Stimulated activated CD4-positive, alpha-beta T cell treated with anti-CD3 and anti-CD28 coated beads, Interleukin-1b, Interleukin-23, amount 100 ng/mL, for 1 hour (primary cell): ENCODE measurements at places on chromosomes 3 and 15.

GRCh38 chr3:3353153-3353552 lies 173.7 kb upstream of the CRBN start:
- DNase-seq: no peak

- no peak for DNase-seq
These were observed 28.6 kb upstream of the CEMIP start for GRCh38 chr15:80750575-80750974.

GRCh38 chr3:154981201-154981600 lies 98.9 kb upstream of the MME start:
- DNase-seq: no peak

DNA sequence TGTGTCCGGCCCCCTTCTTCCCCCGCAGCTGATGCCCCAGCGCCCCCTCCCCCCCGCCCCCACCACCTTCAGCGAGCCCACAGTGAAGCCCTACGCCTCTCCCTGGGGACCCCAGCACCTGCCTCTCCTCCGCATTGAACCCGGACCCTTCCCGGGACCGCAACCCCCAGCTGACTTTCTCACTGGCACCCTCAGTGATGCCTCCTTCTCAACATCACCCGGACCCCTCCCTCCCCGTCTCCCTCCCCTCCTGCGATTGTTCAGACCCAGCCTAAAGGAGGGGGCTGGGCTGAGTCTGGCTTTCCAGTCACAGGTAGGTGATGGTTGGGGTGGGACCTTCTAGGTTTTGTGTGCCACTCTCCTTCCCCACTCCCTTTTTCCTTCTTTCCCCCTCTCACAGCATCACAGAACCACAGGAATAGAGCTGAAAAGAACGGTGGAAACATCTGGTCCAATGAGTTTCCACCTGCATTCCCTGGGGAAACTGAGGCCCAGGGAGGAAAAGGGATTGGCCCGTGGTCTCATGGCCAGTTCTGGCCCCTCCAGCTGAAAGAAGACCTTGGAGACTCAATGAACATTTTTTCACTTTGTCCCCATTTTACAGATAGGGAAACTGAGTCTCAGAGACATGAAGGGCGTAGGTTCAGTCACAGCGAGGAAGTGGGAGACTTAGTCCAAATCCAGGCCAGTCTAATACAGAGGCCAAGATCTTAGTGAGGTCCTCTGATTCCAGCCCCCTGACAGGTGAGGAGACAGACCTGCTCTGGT lies 828 bp downstream of the CAND2 start:
- no peak for DNase-seq

GRCh38 chr15:59251001-59251845 lies 44.6 kb downstream of the LDHAL6B start:
- DNase-seq: no peak

DNA sequence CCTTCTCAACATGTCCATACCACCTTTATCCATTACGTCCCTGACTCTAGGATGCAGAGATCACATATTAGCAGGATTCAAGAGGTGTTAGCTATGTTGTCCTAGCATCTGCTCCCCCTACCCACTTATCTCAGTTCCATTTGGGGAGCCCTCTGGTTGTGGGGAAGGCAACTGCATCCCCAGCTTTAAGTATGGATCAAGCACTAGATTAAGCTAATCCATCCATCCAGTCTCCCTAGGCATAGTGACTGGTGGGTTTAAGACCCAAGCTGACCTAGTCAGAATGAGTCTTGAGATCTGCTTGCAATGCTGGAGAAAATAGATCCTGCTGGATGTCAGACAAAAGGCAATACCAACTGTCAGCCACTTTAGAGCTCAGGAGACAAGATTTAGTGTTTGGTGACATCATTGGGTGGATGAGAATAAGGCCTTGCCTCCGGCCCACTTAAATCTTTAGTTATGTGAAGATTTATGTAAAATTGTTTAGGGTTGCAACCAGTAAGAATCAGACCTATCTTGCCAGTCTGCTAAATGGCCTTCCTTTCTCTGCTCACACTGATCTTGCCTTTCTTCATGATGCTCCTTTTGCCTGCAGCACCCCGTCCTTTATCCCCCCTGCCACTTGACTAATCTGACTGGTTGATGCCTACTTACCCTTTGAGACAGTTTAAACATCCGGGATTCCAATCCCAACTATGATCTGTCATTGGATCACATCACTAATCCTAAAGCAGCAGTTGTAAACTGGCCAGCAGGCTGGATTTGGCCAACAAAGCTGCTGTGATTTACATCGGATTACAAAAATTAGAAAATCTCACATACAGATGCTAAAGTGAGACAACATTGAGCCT lies 2.1 kb upstream of the ISY1 start:
- DNase-seq: no peak

GRCh38 chr15:68330901-68331300 lies 53.4 kb downstream of the FEM1B start:
- no peak for DNase-seq

- no peak for DNase-seq
These were observed 72.2 kb downstream of the ADCY5 start for GRCh38 chr3:123376451-123377242.

DNA sequence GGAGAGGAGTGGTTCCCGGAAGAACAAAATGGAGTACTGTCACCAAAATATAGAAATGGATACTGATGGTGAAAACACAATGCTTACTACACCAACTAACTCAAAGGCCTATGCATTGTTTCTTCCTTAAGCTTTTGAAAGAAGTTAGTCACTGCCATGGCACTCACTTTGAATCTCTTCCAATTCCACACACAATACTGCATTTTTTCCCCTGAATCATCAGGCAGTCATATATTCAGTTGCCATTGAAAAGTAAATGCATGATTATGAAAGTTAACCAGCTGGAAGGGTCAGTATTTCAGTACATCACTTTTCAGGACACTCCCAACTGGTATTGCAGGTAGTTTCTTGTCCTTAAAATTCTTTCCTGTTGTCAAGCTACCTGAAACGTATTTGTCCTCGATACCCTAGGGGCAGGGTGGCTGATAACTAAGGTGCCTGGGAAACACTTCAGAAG lies 9.0 kb upstream of the LRRFIP2 start:
- no peak for DNase-seq

- no peak for DNase-seq
These were observed 30.0 kb downstream of the UBE2E1 start for GRCh38 chr3:23835802-23836201.

DNA sequence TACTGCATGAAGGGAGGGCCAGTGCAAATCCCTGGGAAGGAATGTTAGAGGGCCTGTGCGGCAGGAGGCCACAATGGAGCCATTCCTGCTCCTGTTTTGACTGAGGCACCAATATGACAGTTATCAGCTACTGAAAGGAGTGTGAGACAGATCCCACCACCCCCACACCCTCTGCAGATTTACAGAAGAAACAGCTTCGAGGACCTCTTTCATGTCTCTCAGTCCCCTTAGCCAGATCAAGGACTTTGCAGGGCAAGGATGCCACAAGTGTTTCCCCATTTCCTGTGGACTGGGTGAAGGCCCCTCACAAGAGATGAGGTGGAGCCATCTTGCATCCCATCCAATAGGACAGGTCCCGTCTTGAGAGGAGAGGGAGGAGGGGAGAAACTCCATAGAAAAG lies 48.5 kb upstream of the RASGRP1 start:
- no peak for DNase-seq

GRCh38 chr3:8840556-8840955 lies 71.1 kb upstream of the OXTR start:
- DNase-seq: no peak

- DNase-seq: no peak
These were observed 66.3 kb upstream of the NEDD4 start for GRCh38 chr15:56059716-56060115.

DNA sequence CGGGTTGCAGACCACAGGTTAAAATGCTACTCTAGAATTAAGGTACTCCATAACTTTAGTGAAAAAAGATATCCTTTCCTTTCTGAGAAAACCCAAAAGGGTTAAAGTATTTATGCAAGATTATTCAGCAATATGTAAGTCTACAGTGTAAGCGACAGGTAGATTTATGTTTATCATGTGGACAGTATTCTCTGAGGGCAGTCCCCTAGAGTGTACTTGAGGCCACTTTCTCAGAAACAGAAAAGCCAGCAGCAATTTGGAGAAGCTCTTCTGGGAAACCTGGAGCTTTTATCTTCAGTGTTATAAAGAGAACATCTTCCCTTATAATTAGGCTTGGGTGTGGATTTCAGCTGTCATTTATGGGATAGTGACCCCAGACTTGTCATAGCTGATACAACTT lies 8.9 kb downstream of the ST3GAL6 start:
- DNase-seq: no peak

DNA sequence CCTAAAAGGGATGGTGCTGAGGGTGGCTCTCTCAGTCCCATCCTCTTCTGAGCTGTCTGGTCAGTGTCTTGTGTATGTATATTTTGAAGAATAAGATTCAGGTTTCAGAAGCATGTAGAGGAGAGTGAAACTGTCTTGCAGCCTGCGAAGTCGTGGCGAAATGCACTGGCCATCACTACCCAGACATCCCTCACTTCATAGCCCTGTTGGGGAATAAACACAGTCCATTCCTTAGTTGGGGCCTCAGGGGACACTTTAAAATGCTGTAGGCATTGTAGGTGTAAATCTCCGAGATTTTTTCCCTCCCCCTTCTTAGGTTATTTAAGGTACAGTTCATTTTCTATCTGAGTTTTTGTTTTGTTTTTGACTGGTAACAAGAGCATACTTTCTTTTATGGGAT lies 93.8 kb downstream of the DNASE1L3 start:
- DNase-seq: no peak
